ENCODE measurements at places on chromosomes 3 and 15.

DNA sequence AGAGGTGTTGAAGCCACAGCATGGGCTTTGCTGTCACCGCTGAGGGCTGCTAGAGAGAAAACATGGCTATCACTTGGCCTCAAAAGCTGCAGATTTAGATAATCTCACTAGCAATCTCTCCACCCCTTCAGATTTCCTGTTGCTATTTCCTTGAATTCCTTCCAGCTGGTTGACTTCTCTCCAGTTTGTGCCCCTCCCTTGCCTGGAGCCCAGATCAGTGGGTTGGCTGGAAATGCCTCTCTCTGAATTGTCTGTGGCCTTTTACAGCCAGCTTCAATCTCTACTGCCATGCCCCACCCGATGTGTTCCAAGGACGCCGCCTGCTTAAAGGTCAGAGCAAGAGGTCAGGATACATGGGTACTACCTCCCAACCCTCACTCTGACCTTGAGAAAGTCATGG is 294.1 kb downstream of the NTRK3 start:
- no peak for DNase-seq

GRCh38 chr3:4355401-4356219 is 52.4 kb downstream of the SETMAR start:
- DNase-seq: peak; percentile 88

- no peak for DNase-seq
These were observed 12.5 kb downstream of the PML start for GRCh38 chr15:74006774-74007639.

DNA sequence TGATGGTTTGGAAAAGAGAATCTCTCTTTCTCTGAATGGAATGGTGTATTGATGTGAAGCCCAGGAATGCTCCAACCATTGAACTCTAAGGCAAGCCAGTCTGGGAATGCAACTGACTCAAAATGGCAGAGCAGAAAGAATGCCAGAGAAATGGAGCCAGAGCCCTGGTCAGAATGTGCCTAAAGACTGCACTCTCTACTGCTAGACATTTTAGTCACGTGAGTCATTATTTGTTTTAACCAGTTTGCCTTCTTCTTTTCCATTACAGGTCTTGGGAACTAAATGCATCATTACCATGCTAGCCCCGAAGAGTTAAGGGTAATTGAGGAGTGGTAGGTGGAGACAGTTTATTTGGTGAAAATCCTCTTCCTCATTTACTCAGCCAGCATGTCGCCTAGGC is 67.3 kb upstream of the TRIM42 start:
- no peak for DNase-seq

- DNase-seq: no peak
These were observed 87.4 kb downstream of the NUP210 start for GRCh38 chr3:13332740-13333139.

- DNase-seq: no peak
These were observed 128.5 kb upstream of the RBMS3 start for GRCh38 chr3:29152379-29152778.

GRCh38 chr3:65951836-65952505 is 86.7 kb downstream of the MAGI1 start:
- DNase-seq: peak; percentile 74

DNA sequence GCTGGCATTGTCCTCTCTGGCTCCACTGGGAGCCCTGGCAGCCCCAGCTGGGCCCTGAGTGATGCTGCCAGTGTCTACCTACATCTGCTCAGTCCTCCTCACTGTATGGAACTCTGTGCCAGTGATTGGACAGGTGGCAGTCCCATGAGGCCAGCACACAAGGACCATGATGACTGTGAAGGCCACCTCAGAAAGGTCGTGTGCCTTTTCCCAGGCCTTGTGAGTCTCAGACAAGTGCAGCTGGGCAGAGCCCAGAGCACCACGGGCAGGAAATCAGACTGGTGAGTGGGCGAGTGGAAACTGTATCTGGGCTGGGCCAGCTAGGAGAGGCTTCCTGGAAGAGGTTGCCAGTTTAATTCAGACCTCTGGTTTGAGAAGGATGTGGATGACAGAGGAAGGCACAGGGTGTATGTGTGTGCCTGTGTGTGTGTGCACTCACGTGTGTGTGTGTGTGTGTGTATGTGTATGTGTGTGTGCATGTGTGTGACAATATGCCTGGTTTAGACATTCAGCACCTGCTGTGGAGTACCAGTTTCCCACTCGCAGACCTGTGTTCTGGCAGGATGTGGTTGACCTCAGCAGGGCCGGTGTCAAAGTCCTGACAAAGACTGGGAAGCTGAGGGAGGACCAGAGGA is 7.0 kb downstream of the MAPKAPK3 start:
- peak; percentile 66 for DNase-seq

All from dermis blood vessel endothelial cell (primary cell).